ENCODE measurements at places on chromosomes 3 and 15.

- no peak for DNase-seq
These were observed 349.7 kb downstream of the TUSC7 start for GRCh38 chr3:117059067-117059955.

DNA sequence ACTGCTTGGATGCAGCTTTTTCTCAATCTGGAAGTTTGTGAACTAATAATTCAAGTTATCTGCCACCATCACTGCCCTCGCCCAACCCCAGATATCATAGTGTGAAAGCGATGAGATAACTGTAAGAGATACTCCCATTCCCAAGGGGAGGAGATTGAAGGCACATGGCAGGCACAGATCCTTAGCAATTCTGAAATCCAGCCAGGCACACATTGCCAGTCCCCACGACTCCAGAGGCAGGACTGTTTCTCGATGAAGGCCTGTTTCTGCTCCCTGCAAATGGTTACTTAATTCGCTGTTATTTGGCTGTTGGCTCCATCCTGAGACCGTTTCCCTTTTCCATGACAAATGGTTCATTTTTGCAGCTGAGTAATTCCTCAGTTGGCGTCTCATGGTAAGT lies 63.2 kb upstream of the NEDD4 start:
- no peak for DNase-seq

- DNase-seq = no peak
These were observed 430.2 kb downstream of the LPP start for GRCh38 chr3:188584162-188584529.

DNA sequence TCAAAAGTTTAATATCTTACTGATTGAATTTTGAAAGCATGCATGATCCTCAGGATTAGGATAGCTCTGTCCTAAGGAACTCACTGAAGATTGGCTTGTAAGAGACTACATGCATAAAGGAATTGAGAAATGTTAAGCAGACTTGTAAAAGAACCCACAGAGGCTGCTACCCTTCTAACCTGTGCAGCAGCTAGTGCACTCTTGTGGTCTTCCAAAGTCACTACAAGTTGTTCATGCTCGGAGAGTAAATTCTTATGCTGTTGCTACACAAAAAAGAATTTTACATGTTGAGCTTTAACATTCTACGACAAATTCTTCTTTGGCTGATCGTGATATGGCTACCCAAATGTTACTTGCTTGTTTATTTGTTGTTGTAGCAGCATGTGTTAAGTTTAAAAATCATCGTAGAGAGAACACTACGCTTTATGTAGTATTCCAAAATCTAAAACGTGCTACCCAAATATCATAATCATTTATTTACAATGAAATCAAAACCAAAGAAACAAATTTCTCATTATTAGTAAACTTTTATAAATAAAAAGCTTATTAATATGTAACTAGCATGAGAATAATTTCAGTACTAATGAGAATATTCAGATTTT lies 55.0 kb downstream of the GOLIM4 start:
- no peak for DNase-seq

- no peak for DNase-seq
These were observed 99.4 kb downstream of the UBE3A start for GRCh38 chr15:25339431-25339830.

Data from stimulated activated CD4-positive, alpha-beta T cell treated with anti-CD3 and anti-CD28 coated beads, Interleukin-1b, Interleukin-23, amount 100 ng/mL, for 24 hours (primary cell).